Epithelial cell of prostate (primary cell): ENCODE measurements at places on chromosomes 1 and 21.

DNA sequence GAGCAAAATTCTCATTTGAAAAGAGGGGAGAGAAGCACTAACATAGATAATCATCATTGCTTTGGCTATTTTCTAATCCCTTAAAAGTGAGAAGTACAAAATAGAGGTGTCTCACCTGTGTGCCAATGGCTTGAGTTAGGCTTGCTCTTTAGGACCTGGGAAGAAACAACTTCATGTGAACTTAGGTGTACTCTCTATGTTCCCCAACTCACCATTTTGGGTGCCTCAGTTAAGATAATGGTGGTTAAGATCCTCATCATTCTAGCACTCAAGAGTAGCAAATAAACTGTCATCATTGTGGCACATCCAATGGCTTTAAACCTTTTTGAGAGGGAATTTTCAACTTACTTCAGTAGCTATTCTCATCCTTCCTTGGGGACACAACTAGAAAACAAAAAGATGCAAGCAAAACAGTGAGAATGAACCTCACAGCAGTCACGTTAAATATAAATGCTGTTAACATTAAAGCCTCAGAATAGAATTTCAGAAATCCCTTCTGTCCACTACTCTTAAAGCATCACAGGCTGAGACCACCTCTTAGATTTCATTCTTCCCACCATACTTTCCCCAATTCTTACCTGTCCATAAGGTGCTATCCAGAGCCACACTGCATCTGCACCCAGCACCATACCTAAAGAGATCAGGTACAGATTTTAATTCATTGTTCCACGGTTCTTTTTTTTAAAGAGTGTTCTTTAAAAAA lies 1.2 kb downstream of the GAS5 start:
- no peak for DNase-seq

GRCh38 chr1:228372183-228373003 lies 34.2 kb downstream of the TRIM11 start:
- DNase-seq, result no peak

- DNase-seq, result no peak
These were observed 43.4 kb downstream of the URB1 start for GRCh38 chr21:32349333-32349944.

- DNase-seq, result no peak
These were observed 165.0 kb downstream of the TRIM33 start for GRCh38 chr1:114345930-114346479.

DNA sequence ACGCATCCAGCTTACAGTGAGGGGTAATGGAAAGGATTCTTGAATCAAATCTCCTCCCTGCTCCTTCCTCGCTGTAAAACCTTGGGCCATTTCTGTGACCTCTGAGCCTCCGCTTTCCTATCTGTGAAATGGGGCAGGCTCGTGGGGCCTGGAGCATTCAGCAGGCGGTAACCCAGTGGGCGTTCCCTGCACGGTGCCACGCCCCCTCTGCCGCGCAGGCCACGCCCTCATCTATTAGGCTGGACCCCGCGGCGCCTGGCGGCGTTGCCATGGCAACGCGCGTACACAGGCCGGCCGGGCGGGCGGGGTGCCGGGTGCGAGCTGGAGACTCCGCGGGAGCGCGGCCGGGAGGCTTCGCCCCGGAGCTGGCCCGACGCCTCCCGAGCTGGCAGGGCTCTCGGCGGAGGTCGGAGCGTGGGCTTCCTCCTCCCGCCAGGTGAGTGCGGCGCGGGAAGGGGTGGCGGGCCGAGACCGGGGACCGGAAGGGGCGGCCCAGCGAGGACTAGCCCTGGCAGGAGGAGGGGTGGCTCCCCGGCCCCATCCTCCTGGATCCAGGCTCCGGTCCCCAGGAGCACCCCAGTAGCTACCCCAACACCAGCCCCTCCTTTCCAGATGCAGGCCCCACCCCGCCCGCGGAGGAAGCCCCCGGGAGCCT lies at the start of gene FHAD1:
TSS of gene FHAD1 (plus strand) at position 264 of the 655 bp plus-strand sequence. CDS start 4,562 bp downstream, outside the sequence.
- DNase-seq, result no peak

GRCh38 chr1:89454845-89455521 lies 69.6 kb upstream of the LRRC8B start:
- DNase-seq, result peak; percentile 41

- DNase-seq, result no peak
These were observed 142.9 kb downstream of the GLUL start for GRCh38 chr1:182248721-182249120.

- DNase-seq, result no peak
These were observed 222.0 kb upstream of the PKN2 start for GRCh38 chr1:88462096-88462487.
